ENCODE measurements at places on chromosomes 12 and 14.

GRCh38 chr14:65304963-65305362 lies 107.6 kb upstream of the FUT8 start:
- no peak for DNase-seq

- no peak for DNase-seq
Measured at GRCh38 chr14:85175556-85175955, 354.4 kb upstream of the FLRT2 start.

DNA sequence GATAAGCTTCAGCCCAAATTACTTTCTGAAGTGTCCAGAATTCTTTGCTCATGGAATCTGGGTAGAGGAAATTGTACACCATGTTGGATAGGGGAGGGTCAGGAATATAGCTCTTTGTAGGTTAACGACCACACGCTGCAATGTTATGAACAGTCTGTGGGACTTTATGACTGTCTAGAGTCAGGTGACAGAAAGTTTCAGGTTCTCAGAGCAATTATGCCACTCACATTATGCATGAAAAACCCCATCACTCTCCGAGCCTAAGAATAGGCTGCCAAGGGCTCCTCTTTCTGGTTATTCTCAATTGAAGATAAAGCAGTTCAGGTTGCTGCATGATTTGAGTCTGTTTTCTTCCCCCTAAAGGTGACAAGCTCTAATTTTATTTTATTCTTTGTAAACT lies 430.9 kb downstream of the ATP23 start:
- DNase-seq: no peak

DNA sequence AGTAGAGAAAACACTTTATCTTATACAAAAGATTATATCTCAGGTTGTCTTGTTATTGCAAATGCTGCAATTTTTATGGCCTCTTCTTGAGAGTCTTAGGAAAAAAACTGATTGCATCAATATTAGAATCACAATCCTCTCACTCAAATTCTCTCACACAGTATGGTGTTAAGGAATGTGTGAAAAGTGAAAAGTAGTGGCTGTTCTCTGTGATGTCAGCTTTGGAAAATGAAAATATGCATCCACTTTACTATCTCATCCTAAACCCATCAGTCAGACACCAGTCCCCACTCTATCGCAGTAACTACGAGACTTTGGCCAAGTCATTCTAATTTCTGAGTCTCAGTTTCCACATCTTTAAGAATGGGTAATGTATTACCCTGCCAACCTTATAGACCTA lies 32.6 kb upstream of the NTF3 start:
- no peak for DNase-seq

GRCh38 chr14:56107615-56108014 lies 10.6 kb upstream of the PELI2 start:
- DNase-seq: no peak

Data from effector CD4-positive, alpha-beta T cell (primary cell).